Lower lobe of right lung (tissue), 2 donors: ENCODE measurements at places on chromosomes 3 and 15.

GRCh38 chr15:77497942-77498361 is 77.3 kb downstream of the HMG20A start:
- no peak for DNase-seq

DNA sequence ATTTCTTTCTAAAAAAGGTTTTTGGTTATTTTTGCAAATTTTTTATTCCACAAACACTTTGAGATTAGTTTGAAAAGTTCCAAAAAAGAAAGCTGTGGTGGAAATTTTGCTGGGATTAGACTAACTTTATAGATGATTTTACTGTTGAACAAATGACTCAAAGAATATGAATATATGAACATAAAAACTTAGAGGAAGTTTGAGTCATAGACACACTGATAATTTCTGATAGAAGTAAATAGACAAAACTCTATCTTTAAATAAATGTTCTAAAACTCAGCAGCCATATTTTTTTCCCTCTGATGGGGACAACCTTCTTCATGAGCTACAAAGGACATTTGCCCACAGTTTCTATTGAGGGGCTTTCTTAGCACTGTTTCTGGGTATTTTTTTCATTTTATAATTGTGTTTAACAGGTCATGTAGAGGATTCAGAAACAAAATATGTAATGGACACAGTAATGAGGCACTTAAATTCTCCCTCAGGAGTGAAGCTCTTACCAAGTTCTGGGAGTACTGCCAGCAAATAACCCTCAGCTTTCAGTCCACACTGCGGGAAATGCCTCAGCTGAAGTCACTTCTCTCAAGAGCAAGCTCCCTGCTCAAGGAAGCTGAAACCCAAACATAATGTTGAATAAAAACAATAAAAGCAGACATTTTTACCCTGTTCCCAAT is 157.6 kb downstream of the NFKBIZ start:
- no peak for DNase-seq

DNA sequence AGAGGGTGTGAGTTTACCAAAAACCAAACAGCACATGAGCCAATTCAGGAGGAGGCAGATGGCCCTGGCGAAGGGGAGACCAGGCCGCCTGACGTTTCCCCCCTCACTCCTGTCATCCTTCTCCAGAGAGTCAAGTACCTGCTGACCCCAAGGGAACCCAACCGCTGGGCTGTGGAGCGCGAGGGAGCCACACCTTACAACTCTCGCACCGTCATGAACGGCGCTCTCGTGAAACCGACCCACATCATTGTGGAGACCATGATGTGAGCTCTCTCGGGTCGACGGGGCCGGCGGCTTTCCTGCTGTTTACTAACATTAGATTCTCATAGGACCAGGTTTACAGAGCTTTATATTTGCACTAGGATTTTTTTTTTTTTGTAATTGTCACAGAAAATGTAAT is 55.4 kb downstream of the GRIP2 start:
- peak; percentile 41 for DNase-seq

DNA sequence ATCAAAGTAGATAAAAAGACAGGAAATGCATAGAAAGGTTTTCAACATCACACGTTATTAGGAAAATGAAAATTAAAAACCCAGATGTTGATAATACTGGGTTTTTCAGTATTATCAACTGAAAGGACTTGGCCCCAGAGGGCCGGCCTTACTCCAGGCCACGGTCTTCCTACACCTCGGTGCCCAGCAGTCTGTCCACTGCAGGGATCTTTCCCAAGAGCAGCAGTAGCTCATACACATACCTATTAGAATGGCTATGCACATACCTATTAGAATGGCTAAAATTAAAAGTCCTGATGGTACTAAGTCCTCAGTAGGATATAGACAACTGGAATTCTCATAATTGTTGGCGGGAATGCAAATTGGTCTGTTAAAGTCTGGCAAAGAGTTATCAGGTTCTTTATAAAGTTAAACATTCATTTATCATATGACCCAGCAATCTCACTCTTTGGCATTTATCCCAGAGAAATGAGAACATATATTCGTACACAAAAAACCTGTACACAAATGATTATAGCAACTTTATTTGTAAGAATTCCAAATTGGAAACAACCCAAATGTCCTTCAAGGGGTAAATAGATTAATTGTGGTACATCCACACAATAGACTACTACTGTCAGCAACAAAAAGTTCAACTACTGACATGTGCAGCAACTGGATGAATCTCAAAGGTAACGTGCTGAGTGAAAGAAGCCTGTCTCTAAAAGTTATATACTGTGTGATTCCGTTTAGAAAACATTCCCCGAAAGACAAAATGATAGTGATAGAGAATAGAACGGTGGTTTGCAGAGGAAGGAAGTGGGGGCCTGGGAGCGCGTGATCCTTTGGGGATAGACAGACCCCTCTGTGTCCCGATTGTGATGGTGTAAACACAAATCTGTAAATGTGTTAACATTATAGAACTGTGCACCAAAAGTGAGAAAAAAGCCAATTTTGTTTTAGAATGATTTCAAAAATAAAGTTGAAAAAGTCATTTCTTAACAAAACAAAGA is 62.3 kb downstream of the MCTP2 start:
- no peak for DNase-seq
